Keratinocyte (primary cell): ENCODE measurements at places on chromosomes 7 and 10.

GRCh38 chr7:112938863-112939573, 147.6 kb downstream of the GPR85 start:
- no peak for DNase-seq

DNA sequence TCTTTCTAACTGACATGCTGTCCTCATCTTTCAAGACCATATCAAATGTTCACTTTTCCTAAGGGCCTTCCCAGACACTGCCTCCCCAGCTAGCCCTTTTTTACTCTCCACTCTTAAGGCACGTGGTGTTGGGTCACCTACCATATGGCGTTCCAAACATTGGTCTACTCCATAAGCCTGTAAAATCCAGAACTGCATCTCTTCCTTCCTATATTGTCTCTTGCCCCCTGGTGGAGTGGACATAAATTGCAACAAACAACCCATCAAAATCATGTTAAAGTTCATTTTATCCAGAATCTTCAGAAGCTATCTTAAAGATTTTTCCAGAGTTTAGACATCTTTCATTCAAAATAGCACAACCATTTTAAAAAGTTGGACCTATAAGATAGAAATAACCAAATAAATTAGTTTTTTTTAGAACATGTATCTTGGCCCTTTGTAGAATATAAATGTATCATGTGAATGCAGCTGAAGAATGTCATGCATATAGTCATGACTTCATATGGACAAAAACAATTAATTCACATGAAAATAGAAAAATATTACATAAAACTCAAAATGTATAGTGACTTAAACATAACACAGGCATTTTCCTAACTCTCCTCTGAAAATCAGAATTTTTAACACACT, 180.6 kb upstream of the CHRM2 start:
- no peak for DNase-seq

DNA sequence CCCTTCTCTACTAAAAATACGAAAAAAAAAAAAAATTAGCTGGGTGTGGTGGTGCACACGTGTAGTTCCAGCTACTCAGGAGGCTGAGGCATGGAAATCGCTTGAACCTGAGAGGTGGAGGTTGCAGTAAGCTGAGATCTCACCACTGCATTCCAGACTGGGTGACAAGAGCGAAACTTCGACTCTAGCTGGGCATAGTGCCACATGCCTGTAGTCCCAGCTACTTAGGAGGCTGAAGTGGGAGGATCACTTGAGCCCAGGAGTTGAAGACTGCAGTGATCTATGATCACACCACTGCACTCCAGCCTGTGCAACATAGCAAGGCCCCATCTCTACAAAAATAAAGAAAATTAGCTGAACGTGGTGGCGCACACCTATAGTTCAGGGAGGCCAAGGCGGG, 1.2 kb upstream of the SPACDR start:
- no peak for DNase-seq

GRCh38 chr10:43138757-43139241, 554 bp downstream of the CSGALNACT2 start:
- DNase-seq = no peak

DNA sequence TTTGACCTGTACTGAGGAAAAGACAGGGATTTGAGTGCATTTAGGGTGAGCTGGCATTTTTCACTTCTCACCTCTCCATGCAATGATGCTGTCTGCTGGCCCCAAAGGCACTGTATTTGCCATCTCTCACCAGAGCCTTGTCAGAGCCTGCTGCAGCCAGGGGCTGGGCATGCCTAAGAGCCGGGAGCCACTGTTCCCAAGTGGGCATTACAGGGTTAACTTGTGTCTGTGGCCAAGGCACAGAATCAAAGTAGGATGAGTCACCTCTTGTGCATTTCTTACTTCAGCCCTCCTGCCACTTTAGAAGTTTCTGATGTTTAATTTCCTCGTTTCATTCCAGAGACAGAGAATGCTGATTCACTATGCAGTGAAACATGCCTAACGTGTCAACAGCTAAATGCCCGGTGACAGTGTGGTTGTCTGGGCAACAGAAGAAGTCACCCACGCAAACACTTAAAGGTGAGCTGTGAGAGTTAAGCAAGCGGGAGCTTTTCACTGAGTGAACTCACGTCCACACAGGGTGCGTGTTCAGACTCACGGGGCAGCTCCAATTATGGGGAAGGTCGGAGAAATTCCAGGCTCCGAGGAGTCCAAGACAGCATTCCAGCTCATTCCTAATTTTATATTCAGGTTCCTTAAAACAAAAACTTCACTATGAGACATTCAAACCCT, 57.1 kb upstream of the IGFBP3 start:
- DNase-seq = peak; percentile 97
